Stimulated activated CD4-positive, alpha-beta T cell treated with anti-CD3 and anti-CD28 coated beads, Interleukin-4, amount 100 ng/mL, for 1 hour (primary cell): ENCODE measurements at places on chromosomes 1 and 21.
A peak's percentile ranks its signal among the peaks of the same experiment; 100 is the strongest.

GRCh38 chr1:194419721-194420120, 1233.3 kb upstream of the B3GALT2 start:
- no peak for DNase-seq

- DNase-seq: no peak
Measured at GRCh38 chr1:18114726-18115410, 7.3 kb downstream of the IGSF21 start.

DNA sequence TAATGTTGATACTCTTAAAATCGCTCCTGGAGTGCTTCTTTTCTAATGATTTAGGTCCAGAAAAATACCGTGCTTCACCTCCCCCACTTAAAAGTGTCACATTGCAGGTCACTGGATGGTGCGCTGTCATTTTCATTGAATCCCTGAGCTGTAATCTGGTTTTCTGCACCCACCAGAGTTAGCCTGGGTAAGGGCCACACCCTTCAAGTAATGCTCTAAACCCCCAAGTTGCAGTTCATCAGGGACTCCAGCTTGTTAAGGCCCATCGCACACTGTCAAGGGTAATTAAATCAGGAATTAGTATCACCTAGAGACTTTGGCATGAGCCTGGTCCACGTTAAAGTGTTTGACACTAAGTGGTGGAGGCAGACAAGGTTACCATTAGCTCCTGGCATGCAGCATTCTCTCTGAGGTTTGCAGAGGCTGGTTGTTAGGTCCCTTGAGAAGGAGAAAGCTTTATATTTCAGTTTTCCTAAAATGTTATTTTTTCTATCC, 34.0 kb downstream of the ASTN1 start:
- DNase-seq: no peak

DNA sequence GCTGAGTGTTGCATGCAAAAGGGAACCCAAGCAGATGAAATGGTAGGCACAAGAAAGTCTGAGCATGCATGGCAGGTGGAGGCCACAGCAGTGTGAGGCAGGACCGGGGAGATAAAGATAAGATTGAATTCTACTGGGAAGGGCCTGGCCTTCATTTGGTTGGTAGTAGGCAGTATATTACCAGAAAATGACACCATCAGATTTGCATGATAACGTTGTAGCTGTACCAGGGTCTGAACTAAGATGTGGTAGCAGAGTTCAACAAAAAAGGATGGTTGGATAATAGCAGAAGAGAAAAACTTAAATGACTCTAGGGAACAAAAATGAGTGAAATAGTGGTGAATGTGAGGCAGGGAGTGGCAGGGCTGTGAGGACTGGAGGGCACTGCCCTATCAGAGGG, 75.6 kb upstream of the DNAJC6 start:
- DNase-seq: no peak

GRCh38 chr1:157831968-157832626, 9.5 kb downstream of the CD5L start:
- DNase-seq: no peak

- no peak for DNase-seq
Measured at GRCh38 chr1:232704694-232705680, 75.1 kb upstream of the SIPA1L2 start.

- no peak for DNase-seq
Measured at GRCh38 chr1:160451859-160452232, 51.5 kb downstream of the VANGL2 start.

DNA sequence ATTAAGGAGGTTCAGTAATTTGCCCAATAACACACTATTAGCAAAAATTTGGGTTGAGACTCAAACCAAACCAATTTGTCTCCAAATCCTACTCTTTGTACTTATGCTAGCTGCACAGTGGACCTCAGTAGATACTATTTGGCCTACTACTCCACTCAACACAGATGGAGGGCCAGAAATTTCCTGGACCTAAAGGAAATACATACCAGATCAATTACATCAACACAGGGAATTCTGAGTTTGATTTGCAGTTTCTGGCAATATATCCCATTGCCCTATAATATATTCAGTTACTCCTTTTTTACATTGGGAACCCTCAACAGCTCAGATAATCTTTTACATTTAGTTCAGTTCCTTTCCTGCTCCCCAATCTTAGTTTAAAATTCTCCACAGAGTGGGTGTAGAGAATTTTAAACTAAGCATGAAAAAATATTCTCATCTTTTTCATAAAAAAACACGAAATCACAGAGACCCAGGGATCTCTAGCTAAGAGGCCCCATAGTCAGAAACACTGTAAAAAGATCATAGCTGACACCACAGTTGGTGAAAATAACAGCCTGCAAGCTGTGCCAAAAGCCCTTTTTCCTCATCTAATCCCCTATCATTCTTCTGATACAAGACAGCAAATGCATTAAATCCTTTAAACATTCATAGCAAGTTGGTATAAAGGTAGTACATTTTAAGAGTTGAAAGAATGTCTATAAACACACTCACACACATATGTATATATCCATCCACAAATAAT, 317.7 kb upstream of the ESRRG start:
- DNase-seq: no peak

- no peak for DNase-seq
Measured at GRCh38 chr1:237884237-237884636, 6.5 kb downstream of the ZP4 start.

DNA sequence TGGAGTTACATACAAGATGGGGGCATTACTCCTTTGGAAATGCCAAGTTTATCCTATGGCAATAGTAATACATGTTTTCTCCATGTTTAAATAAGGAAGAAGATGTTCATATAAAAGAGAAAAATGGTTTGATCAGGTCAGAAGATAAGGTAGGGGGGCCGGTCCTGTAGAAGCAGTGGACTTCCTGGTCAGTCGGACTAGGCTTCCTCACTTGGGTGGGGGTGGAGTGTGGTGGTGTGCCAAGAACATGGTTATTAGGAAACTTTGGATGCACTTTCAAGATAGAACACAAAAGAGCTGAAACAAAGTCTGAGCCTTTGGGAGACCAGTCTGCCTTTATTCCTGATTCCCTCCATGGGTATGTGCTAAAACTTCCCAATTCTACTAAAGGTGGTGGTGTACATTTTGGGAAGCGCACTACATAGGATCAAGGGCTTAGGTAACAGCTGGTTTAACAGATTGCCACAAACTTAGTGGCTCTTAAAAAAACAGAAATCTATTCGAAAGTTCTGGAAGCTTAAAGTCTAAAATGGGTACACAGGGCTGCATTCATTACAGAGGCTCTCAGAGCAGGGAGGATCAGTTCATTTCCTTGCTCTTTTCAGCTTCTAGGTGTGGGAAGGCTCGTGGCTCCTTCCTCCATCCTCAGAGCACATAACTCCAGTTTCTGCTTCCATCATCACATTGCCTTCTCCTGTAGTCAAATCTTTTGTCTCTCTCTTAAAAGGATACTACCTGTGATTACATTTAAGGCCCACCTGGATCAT, 64.6 kb downstream of the KDM1A start:
- no peak for DNase-seq

DNA sequence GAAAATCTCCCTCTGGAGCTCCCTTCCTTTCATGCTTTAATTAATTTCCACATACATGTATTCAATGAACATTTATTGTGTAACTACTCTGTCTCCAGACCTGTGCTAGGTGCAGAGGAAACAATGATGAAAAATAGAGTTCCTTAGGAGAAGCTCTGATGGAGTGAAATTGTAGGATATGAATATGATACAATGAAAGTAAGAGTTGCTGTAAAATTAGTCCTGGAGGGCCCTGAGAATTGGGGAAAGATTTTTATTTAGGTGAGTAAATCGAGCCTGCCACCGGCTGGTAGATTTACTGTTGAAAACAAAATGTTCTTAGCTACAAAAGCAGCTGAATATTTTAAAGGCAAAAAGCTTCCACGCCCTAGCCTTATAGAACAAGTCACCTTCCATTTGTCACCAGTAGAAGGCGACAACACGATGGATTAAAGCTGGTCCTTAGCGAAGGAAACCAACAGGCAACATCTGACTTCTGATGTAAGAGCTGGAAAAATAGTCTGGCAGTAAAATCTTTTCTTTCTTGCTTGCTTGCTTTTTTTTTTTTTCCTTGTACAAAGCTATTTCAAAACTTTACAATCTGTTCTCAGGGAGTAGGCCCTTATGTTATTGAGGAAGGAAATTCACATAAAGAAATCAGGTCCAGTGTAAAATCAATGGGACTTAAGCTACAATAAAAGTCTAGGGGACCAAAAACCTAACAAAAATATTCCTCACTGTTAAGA, 82.0 kb upstream of the ROR1 start:
- DNase-seq: no peak

DNA sequence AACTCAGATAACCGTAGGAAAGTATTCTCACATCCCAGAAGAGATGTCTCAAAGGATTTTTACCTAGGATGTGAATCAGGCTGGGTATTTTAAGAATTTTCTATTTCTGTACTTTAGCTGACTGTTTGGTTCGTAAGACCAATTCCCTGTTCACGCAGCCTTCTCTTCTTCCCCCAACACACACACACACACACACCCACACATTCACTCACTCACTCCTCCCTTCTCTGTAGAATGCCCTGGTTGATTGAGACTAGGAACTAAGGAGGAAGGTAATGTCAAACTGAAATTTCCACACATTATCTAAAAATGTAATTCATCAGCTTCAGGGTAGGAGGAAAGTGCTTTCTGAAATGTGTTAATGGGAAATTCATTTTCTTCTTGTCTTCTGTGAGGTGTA, 43.5 kb downstream of the ELAVL4 start:
- no peak for DNase-seq

- no peak for DNase-seq
Measured at GRCh38 chr21:35367553-35367952, 318.5 kb upstream of the RUNX1 start.

- DNase-seq: no peak
Measured at GRCh38 chr1:207742850-207743555, 8.9 kb upstream of the CD46 start.

DNA sequence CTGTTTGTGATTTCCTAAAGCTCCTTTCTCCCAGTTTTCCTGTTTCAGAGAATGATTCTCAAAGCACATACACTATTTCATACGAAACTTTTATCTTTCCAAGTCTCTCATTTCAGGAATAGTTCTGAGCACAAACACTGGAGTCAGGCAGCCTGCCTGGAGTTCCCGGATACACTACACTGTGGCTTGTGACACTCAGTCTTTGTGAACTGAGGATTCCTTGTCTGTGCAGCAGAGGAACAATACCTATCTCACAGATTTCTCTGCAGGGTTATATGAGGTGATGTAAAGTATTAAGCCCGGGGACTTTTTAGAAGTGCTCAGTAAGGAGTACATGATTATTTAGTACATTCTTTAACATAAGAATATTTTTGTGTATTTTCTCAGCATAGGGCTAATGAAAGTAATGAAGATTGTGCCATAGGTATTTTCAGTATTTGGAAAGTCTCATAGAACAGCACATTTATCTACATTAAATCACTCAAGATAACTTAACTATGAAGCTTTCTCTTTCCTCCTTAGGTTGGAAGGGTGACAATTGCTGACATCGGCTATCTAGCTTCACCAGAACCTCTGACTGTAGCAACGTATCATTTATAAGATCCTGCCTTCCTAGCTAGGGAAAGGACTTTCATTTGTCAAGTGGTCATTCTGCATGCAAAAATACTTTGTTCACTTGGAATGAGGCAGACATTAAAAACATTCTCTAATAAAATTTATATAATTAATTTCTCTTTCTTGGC, 12.9 kb downstream of the GBP2 start:
- no peak for DNase-seq

DNA sequence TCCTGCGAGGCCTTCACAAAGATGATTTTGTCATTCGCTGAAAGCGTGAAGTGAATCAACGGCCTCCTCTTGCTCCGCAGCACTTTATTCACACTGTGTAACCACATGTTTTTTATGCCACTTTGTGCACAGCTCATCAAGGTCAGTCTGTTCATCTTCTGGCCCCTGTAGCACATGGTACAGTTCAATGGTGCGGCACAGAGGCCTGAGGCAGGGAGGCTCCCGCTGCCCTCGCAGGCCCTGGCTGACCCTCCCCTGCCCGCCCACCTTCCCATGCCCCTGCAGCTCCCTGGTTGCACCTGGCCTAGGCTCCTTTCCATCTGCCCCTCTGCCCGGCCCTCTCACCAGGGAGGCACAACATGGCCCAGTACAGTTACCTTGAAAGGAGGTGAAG, 87.5 kb downstream of the CD247 start:
- no peak for DNase-seq

- peak; percentile 40 for DNase-seq
Measured at GRCh38 chr1:207831517-207832327, 79.2 kb downstream of the CD34 start.

DNA sequence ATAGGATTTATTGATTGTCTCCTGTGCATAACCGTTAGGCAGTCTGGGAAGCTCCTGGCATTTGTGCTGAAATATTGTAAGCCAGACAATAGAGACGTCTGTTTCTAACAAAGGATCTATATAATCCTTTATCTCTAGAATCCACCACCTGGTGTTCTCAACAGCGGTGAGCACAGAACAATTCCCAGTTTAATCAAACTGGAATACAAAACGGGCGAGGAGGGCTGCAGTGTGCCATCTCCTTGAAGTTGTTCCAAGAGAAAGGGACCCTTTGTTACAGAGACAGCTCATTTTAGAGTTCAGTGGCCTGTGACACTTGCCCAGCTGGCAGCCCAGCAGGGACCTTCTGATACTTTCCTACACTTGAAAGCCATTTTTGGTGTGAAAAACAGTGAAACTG, 162.8 kb upstream of the IVNS1ABP start:
- no peak for DNase-seq

DNA sequence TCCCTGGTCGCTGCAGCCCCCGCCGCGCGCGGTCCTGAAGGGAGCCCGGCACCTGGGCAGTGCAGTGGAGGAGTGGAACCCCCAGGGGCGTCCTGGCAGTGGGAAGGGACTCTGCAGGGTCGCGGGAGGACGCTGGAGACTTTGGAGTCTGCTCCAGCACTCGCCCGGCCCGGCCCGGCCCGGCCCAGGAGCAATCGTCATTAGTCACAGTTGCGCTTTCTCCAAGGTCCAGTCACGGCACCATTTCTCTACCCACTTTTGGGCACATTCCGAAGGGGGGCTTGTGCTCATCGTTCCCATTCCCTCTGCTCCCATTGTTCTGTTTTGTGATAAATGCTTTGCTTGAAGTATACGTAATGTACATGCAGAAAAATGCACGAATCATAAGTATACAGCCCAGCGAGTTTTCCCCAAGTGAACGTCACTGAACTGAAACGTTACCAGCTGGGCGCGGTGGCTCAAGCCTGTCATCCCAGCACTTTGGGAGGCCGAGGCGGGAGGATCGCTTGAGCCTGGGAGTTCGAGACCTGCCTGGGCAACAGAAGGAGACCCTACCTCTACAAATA, 999 bp downstream of the THAP3 start:
- DNase-seq: no peak

GRCh38 chr1:29811247-29811646, 574.9 kb downstream of the PTPRU start:
- DNase-seq: no peak

DNA sequence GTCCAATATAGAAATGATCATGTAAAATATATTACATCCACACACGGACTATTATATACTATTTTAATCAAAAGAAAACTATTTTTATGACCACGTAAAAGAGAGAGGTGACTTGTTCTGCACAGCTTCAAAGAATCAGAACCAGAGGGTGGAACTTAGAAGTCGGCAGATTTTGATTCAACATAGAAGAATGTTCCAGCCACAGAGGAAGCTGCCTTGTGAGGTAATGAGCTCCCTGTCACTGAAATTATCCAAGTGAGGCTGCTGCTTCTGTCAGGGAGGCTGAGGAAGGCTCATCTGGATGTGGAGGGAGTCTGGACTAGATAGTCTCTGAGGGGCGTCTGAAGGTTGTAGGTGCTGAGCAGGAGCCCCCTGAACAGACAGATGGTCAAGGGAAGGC, 2.7 kb downstream of the PLEKHA6 start:
- DNase-seq: no peak

GRCh38 chr1:211603191-211603701, 24.3 kb upstream of the SLC30A1 start:
- no peak for DNase-seq
